ENCODE measurements at places on chromosomes 5 and 9.

GRCh38 chr9:120410925-120411501 is 169.0 kb downstream of the CDK5RAP2 start:
- peak; percentile 48 for DNase-seq

- DNase-seq, result no peak
These were observed 13.3 kb downstream of the PCDHB15 start for GRCh38 chr5:141258464-141258863.

GRCh38 chr5:78699552-78700153 is 51.1 kb upstream of the LHFPL2 start:
- DNase-seq, result peak; percentile 74

DNA sequence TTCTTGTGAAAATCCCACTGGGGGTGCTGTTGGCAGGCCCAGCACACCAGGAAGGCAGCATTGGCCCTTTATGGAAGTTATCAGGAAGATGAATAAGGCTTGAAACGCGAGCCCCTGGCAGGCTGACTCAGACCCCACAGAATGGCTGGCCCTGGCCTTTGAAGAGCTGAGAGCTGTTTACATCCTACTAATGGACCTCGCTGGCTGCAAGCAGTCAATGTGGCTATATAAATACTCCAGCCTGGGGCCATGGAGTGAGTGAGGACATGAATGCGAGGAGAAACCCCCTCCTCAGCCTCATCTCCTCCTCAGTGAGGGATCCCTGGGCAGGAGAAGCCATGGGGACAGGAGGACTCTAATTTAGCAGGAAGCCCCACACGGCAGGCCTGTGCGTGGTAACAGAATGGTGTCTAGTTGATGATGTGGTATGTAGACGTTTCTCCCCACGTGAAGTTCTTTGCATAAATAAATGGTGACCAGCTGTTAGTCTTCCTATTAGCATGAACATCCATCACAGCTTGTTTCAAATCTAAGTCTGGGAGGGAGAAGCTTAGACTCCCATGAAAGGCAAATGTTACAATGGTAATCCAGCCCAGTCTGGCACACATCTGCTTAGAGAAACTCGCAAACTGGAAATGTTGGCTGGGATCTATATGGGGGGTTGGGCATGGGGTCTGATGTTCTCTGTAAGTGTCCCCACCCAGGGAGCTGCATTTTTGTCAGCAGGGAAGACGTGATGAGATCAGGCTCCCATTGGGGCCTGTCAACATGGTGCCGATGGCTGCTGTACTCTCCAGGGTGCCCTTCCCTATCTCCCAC is 175.1 kb upstream of the PITX1 start:
- peak; percentile 89 for DNase-seq

DNA sequence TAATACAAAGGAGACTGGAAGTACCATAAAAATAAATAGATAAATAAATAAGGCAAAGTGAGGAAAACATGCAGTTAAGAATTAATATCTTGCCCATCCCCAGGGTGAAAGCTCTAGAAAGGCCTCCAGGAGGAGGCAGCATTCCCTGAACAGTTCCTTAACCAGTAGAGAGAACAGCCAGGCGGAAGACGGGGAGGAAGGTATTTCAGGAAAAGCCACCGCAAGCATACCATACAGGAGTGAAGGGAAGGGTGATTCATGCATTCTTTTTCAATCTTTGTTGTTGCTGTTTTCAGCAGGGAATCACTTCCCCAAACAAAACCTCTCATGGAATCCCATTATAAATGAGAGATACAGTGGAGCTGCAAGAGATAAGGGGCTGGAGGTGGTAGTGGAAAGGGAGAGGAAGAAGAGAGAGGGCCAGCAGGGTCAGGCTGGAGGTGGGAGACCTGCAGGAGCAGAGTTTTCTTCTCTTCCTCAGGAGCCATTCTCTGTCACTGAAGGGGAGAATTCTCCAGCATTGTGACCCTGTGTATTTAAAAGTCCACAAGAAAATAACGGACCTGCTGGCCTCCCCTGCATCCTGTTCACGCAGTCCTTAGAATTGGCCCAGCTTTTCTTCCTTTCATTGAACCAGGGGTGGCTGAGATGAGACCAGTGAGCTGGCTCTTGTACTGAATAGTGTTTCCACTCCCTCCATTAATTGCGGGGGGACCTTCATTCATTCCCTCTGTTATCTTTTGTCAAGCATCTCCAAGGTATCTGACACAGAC is 255.9 kb downstream of the FAM114A2 start:
- no peak for DNase-seq

GRCh38 chr5:72486371-72486770 is 20.8 kb downstream of the ZNF366 start:
- peak; percentile 57 for DNase-seq

GRCh38 chr5:6755519-6755918 is 42.3 kb downstream of the TENT4A start:
- no peak for DNase-seq

GRCh38 chr5:172077664-172078425 is 71.4 kb upstream of the FBXW11 start:
- no peak for DNase-seq

- peak; percentile 47 for DNase-seq
These were observed 34.6 kb upstream of the WDR38 start for GRCh38 chr9:124818431-124819281.

DNA sequence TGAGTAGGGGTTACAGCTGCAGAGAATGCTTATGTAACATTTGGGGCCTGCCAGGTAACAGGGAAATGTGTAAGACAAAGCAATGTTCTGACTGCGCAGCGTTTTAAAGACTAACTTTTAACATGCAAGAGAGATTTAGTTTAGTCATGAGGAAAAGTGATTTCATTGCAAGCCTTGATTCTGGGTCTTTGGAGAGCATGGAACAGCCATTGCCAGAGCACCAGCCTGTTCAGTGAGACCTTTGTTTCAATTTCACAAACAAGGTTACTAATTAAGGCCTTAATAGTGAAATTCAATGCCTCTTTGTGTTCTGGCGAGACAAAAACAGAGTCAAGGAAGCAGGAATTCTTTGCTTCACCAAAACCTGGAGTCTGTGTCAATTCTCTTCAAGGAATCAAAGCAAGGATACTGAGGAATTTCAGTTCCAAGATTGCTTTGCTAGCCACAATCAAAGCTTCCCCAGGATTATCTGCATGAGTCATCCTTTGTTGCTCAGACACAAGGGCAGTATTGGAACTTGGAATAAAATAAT is 14.4 kb downstream of the CKMT2 start:
- peak; percentile 43 for DNase-seq

GRCh38 chr5:150214289-150214688 is 24.4 kb downstream of the SLC6A7 start:
- peak; percentile 77 for DNase-seq

GRCh38 chr9:14396171-14396570 is 82.2 kb upstream of the NFIB start:
- DNase-seq, result no peak

DNA sequence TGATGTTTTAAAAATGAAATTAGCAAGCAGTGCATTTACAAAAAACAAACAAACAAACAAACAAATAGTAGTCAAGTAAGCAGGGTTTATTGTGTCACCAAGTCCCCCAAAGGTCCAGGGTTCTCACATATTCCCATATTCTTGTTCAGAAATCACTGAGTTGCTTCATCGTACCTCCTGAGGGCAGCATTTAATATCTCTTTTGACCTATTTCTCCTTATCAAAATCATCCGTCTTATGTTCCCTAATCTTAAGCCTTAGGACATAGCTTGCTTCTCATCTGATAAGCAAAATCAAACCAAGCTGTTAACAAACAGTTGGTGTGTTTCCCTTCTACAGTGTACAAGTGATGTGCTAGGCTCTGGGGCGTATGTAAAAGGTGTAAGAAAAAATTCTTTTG is 109.5 kb upstream of the MAN2A1 start:
- DNase-seq, result no peak

DNA sequence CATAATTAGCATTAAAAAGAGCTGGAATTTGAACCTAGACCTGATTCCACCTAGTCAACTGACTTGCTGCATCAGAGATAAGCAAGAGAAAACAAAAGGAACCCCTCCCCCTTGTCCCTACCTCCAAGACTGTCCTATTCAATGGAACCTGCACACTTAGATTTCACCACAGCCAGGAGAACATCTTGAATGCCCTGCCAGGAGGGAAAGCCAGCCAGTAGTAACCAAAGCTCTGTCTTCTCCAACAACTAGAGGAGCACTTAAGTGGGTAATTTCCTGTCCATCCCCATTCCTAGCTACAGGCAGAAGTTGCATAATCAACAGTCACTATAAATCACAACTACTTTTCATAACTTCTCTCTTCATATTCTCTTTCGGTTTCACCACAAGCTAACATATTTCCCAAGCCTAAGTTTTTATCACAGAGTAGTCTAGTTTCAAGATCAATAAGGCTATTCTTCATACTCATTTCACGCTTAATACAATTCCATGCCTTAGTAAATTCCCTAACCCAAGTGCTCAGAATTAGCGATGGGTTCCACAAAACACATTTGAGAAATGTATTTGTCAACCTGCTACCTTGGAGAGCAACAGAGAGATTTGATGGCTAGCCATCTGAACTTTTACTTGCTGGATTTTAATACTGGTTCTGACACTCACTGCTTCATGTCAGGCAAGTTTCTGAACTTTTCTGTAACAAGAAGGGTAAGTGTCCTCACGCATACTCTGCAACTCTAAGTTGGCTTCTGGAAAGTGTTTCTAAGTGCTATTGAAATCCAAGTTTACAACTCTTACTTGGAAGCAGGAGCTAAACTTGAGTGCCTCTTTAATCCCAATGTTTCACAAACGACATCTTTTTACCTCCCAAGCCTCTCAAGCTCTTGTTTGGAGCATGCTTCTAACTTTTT is 2.0 kb downstream of the DENND1A start:
- peak; percentile 48 for DNase-seq

DNA sequence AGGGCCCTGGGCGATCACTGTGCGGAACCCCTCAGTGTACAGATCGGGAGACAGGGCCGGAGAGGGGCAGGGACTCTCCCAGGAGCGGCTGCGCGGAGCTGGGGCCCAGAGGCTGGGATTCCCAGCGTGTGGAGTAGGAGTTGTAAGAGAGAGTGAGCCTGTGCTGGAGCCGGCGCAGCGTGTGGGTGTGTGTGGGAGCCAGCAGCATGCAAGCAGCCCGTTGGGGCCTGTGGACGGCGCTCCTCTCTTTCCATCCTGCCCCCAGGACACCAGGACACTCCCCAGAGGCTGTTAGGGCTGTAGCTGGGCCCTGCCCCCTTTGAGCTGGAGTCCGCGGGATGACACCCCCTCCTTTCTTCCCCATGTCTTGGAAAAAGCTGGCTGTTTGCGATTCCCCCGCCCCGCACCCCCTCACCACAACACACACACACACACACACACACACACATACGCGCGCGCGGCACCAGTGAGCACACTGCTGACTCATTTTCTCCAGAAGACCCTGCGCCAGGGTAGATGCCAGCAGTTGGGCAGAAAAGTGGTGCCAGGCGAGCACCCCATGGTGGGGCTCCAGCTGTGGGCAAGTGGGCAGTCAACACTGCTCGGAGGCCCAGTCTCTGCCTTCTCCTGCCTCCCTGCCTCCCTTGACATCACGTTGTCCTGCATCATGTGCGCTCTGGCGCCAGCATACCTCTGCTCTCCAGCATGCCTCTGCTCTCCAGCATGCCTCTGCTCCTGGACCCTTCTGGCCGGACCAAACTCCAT is 1.5 kb downstream of the COL27A1 start:
- peak; percentile 78 for DNase-seq

DNA sequence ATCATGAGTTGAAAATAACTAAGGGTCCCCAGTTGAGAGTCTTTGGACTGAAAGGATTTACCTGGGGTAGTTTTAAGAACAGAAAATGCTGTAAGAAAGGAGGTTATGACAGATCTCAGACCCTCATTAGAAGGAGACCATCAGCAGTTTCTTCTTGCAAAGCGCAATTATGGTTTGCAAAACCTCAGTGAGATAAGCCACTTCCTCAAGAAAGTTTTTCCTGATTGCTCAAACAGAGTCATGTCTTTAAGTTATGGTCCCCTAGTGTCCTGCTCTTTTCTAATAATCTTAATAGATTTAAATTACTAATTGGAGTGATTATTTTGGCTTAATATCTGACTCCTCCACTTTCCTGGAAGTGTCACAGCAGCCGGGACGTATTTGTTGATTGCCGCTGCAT is 293.2 kb upstream of the KLF4 start:
- DNase-seq, result no peak

GRCh38 chr9:36902861-36903524 is 131.1 kb downstream of the PAX5 start:
- no peak for DNase-seq

GRCh38 chr9:99433555-99433954 is 211.5 kb downstream of the SEC61B start:
- peak; percentile 82 for DNase-seq

DNA sequence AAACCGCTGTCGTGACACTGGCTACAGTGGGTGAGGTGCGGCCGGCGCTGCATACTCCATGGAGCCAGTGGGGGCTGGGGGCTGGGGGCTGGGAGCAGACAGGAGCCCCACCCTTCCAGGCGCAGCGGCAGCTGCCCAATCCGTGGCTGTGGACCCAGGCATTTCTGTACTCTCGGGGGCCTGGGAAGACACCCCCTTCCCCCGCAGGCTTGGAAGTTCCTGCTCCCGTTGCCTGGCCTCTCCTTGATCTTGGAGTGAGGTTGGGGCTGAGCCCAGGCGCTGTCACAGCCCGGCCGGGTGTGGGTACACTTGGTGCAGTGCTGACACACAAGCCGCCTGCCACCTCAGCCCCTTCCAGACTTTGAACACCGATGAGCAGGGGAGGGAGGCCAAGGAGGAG is 27.7 kb upstream of the GGTA1 start:
- no peak for DNase-seq

- no peak for DNase-seq
These were observed 1.9 kb downstream of the LRRC19 start for GRCh38 chr9:27003426-27004077.

- DNase-seq, result no peak
These were observed 274.0 kb upstream of the CDH9 start for GRCh38 chr5:27312291-27312893.

GRCh38 chr5:170631466-170632195 is 127.8 kb downstream of the KCNIP1 start:
- DNase-seq, result peak; percentile 71

DNA sequence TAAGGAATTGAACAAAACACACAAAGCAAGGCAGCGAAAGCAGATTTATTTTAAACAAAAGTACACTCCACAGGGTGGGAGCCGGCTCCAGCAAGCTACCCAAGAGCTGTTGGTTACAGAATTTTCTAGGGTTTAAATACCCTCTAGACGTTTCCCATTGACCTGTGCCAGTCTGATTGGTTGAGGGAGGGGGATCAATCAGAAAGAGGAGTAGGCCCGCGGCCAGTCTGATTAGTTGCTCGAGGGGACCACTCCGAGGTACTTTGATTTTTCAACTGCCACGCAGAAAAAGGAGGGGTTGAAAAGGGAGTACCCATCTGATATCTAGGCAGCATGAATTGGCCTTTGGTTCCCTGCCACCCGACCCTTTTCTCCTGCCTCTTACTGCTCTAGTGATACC is 998 bp downstream of the SRP19 start:
- no peak for DNase-seq

DNA sequence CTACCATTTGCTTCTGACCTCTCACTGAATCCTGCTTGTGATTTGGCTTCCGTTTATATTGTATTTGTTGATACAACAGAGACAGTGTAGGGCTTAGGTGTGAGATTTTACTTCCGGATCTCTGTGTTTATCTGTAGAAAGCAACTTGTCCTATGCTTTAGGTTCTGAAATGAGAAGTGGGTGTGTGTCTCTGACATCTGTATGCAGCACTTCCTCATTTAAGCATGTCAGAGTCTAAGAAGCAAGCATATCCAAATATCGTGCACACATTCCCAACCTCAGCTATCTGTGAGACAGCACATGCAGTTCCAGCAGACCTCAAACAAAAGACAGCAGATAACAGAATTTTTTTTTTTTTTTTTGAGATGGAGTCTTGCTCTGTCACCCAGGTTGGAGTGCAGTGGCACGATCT is 16.3 kb downstream of the KLF9 start:
- DNase-seq, result no peak

- DNase-seq, result no peak
These were observed 28.0 kb upstream of the SLC2A8 start for GRCh38 chr9:127368852-127369402.

Measured in AG20443 (cell line).